Stimulated activated CD8-positive, alpha-beta memory T cell treated with anti-CD3 and anti-CD28 coated beads, Interleukin-7, amount 100 ng/mL, for 4 hours (primary cell): ENCODE measurements at places on chromosomes 12 and 14.

DNA sequence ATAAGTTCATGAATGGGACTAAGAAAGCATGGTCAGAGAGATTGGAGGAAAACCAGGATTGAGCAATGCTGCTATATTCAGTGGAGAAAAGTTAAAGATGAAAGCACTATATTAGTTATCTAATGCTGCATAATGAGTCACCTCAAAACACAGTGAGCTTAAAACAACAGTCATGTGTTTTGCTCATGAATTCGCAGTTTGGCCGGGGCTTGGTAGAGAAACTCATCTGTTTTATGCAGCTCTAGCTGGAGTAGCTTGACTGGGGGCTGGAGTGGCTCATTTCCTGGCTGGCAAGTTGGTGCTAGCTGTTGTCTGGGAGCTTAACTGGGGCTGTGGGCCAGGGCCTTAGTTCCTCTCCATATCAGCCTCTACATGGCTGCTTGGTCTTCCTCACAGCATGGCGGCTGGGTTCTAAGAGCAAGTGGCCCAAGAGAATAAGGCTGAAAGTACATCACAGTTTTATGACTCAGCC is 90.1 kb downstream of the ADCK1 start:
- DNase-seq, result no peak

- no peak for DNase-seq
Observed at GRCh38 chr14:66600416-66600815, 92.5 kb downstream of the GPHN start.

DNA sequence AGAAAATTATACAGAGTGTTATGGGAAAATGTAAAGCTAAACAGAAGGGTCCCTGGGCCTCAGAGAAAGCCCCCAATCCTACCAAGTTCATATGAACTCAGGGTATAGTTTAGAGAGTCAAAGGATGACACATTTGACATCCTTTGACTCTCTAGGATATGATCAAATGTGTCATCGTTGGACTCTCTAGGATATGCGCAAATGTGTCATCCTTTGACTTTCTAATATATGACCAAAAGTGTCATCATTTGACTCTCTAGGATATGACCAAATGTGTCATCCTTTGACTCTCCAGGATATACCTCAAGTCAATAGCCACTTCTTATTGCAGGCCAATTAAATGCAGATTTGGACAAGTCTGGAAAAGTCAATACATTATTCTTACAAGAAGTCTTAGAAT is 204.8 kb upstream of the IGF1 start:
- DNase-seq, result no peak

DNA sequence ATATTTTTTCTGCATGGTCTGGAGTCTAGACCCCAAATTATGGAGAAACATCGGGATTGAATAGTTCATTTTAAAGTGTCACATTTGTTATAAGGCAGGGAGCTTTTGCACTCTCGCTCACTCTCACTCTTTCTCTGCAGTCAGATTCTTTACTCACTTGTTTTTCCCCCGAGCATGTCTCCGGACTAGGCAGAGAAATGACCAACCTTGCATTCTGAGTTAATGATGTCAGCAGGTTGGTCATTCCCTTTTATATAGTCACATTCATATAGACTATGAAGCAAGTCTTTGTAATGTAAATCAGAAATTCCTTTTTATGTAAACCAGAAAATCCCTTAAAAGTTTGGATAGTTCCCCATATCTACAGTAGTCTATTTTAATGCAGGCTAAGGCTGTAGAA is 4.1 kb downstream of the C12orf75 start:
- DNase-seq, result no peak

DNA sequence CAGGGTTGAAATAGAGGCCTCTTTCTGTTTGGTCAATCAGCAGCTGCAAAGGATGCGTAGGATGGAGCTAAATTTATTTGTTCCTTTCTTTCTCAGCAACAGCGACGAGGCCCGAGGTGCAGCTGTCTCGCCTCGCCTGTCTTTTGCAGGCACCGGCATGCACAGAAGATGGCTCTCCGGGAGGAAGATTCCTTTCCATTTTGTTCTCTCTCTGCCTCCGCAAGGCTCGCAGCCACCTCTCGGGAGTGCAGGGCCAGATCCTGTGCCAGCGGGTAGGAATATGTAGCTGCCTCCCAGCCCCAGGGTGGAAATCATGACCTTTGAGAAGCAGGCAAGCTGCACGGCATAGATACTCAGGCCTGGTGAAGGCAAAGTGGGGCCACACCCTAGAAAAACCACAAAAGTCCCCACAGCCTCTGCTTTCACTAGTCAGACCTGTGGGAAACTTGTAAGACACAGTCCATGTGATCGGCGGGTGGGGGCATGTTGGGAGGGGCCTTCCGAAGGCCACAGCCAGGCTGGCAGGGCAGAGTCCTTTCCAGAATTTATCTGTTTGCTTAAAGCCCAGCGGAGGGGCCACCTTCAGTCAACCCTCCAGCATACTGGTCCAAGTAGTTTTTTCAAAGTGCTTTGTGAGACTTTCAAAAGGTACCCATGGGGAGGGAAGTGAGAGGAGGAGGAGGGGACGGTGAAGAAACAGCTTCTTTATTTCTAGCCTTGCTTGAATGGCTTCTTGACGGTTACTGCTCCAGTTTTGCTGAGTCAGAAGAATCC is at the start of gene MAP1LC3B2:
TSS of gene MAP1LC3B2 (plus strand) at position 220 of the 774 bp plus-strand sequence. CDS start 16,562 bp downstream, outside the sequence.
- peak; percentile 64 for DNase-seq

GRCh38 chr14:21278632-21279031 is 1.3 kb upstream of the RPGRIP1 start:
- DNase-seq, result no peak
